Activated CD4-positive, alpha-beta T cell treated with anti-CD3 and anti-CD28 coated beads for 4 hours (primary cell): ENCODE measurements at places on chromosomes 3 and 15.
A peak's percentile ranks its signal among the peaks of the same experiment; 100 is the strongest.

DNA sequence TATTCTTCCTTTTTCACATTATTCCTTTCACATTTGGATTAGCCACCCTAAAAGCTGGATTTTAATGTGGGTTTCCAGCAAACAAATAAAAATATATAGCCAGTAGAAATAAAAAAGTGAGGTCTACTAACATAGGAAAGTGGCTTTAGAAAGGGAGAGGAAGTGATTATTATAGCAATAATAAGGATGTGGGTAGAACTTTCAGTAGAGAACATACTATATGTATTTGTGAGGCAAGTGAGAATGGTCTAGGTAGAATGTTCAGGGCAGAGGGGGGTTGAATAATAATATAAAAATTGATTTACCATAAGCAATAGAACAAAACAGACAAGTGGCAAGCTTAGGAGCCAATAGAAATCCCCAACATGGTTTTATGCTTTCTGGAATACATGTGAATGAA lies 88.6 kb downstream of the NR1I2 start:
- DNase-seq: no peak

- no peak for DNase-seq
Observed at GRCh38 chr3:114420072-114420471, 126.2 kb downstream of the TIGIT start.

DNA sequence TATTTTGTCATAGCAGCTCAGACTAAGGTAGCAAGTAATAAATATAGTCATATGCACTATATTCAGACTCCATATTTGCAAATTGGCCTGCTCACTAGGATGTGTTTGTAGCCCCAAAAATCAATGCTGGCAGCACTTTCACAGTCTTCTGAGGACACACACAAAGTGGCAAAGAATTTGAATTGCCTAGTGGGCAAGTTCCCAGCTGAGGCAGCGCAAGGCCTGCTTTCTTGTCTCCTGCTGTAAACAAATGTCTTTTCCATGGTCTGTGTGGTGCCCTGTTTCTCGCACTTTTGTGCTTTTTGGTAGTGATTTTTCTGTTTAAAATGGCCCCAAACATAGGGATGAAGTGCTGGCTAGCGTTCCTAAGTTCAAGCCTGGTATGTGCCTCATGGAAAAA lies 416.0 kb downstream of the OCA2 start:
- no peak for DNase-seq

GRCh38 chr15:69289342-69290146 lies 9.2 kb upstream of the PAQR5 start:
- DNase-seq: no peak

DNA sequence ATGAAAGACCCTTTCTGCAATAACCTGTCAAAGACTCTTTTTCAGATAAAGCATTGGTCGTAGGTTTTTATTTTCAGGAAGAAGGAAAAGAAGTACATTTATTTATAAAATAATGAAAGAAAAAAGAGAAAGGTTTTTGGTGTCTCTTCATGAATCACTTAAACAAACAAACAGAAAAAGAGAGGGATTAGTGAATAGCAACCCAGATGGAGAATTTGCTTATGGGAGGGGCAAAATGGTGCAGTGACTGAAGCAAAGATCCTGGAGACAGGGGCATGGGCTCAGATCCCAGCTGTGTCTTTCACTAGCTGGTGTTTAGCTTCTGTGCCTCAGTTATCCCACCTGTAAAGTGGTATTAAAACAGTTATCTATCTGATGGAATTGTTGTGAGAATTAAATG lies 78.6 kb upstream of the PFN2 start:
- no peak for DNase-seq

- no peak for DNase-seq
Observed at GRCh38 chr3:78732471-78732870, 1035.3 kb downstream of the ROBO1 start.

- DNase-seq: no peak
Observed at GRCh38 chr15:46120713-46121112, 485.9 kb downstream of the SQOR start.

DNA sequence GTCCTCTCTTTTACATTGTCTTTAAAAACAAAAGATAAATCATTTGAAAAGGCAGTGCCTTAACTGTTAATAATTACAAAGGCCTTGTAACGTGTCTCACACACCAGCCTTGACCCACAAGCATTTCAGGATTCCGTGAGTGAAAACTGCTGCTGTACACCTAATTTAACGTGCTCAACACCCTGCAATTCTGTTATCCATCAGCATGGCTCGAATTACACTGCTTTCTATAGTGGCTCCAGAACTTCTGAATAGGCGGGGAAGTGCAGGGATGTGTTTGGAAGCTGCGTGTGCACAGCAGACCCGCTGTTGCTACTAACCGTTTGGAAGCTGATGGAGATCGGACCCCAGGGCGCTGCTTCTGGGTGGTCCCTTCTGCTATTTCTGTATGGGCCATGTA lies 9.9 kb upstream of the ETFA start:
- DNase-seq: no peak

- DNase-seq: no peak
Observed at GRCh38 chr15:98706986-98707385, 58.6 kb downstream of the IGF1R start.

GRCh38 chr3:77014226-77014625 lies 25.7 kb upstream of the ROBO2 start:
- DNase-seq: no peak

DNA sequence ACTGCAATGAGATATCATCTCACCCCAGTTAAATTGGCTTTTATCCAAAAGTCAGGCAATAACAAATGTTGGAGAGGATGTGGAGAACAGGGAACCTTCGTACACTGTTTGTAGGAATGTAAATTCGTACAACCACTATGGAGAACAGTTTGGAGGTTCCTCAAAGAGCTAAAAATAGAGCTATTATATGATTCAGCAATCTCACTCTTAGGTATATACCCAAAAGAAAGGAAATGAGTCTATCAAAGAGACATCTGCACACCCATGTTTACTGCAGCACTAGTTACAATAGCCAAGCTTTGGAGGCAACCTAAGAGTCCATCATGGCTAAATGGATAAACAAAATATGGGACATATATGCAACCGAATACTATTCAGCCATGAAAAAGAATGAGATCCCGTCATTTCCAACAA lies 68.0 kb upstream of the HES1 start:
- DNase-seq: no peak

DNA sequence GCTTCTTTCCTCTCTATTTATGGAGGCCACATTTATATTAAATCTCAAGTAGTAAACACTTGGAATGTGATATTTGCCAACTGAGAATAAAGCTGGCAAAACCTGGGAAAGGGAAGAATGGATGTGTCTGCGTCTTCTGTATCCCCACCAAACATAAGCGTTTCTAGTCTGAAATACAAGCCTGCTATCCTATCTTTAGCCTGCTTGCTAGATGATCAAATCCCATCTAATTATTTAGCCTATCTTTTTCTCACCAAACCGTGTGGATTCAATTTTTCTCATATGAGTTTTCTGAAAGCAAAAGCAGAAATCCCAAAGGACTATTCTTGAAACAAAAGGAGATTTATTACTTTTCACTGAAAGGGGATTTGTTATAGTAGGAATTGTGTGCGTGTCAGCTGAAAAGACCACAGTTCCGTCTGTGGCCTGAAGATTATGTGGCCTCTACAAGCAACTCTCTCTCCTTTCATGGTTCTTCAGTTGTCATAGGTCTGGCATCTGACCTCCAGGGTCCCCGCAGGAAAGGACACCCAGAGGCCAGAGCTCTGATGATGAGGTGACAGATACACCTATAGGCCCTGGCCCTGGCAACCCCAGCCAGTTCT lies 266.0 kb upstream of the MCTP2 start:
- no peak for DNase-seq

DNA sequence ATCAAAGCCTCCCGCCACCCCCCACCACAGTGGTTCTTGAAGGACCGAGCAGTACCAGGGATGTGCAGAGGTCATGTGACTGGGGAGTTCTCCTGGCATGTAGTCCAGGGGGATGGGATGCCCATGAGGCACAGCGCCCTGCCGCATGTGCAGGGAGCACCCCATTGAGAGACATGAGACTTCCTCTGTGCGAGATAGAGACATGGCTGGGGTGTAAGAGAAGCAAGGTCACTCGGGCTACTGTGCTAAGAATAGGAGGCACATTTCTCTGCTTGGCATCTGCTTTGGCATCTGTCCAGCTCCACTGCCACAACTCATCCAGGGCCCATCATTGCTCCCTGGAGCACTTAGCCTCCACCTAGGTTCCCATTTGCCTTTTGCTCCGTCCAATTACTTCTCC lies 2.4 kb upstream of the CYP1A1 start:
- no peak for DNase-seq

- DNase-seq: no peak
Observed at GRCh38 chr3:61520966-61521628, 40.3 kb upstream of the PTPRG start.

DNA sequence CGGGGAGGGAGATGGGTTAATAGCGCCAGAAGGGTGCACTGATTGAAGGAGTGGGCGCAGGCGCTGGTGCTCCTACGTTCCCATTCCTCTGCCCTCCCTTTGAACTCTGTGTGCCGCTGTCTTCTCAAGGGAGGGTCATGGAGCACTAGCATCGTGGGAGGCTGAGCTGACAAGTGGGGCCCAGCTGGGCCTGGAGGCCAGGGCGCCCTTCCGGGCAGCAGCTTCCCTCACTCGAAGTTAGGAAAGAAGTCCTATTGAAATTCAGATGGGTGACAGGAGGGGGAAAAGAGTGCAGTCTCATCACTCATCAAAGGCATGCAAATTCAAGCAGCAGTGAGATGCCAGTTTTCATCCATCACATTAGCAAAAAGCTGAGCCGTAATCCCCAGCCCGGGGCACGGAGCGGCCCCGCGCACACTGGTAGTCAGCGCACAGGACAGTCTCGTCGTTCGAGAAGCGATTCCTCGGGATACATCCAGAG lies 128.2 kb downstream of the LRRK1 start:
- no peak for DNase-seq

DNA sequence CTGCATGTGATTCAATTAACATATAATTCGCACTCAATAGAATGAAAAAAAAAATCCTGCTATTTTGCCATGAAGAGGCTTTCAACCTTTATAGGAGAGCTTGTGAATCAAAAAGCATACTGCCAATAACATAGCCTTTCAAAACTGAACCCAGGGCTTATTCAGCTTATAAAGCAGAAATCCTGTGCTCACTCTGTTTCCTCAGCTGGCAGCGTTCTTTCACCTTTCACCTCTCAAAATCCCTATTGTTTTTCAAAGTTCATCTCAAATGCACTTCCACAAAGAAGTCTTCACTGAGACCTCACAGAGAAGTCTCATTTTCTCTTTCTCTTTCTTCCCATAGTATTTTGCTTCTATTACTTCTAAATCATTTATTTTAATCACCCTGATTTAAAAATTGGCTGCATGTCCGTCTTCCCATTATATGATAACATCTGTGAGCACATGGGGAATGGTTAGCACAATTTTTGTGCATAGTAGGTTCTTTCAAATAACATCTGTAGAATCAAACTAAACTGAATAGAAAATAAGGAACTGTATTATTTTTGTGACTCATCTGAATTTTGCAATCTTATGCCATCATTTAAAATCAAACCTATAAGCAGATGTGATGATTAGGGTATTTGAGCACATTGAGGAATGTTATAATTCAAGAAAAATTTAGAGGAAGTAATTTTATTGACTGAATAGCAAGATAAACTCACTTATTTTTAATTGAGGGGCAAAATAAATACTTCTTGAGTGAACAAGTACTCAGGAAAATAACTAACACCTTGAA lies 373.4 kb downstream of the NLGN1 start:
- no peak for DNase-seq

- peak; percentile 40 for DNase-seq
Observed at GRCh38 chr3:50226888-50227389, 9.1 kb upstream of the GNAI2 start.

- DNase-seq: no peak
Observed at GRCh38 chr3:60131618-60132017, 1081.8 kb upstream of the CFAP20DC start.

DNA sequence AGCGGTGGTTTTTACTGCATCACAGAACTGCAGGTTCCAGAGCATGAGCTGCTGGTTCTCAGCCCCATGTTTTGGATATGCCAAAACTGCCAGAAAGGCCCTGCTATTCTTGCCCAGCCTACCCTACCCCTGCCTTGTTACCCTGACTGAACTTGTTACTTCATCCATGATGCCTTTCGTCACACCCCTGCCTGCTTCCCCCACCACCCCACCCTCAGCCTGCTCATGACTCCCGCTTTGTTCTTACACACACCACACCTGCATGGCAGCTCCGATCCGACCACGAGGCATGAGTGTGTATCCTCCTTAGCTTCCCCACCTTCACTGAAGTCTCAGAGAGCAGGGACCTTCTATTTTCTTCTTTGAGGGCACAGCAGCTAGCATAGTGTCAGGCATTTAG lies 5.1 kb upstream of the TM4SF1 start:
- no peak for DNase-seq

DNA sequence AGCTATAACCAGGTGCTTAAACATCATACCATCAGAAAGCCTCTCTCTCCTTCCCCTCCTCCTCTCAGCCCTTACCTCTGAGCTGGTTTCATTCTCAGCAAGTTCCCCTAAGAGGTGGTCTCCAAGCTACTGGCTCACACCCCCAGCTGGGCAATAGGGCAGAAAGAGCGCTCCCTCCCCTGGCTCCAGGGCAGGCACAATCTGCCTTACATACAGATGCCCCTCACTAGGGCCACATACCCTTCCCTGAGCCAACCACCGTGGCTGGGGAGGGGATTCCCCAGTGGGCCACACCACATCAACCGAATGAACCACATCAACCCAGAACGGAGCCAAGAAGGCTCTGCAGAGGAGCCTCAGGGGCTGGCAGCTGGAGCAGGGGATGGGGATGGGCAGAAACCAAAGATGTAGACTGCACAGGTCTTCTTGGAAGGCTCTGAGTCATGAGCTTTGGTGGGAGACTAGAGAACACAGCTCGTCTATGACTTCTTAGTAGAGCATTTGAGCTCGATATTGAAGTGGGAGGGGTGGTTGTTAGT lies 4.6 kb upstream of the FBLN2 start:
- peak; percentile 32 for DNase-seq

DNA sequence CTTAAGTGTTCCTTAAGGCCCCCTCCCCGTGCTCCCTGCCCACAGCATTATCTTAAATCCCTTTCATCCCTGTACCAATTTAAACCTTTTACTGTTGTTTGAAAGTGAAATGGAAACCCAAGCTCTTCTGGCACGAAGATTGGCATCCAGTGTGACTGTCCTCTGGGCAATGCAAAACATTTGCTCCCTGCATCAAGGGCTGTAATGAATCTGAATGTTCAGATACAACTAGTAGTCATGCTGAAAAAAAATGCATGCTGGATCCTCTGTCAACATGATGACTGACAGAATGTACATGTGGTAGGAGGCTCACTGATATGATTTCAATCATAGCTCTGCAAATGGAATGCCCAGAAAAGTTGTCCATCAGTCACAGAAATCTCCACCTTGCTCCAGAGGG lies 8.1 kb upstream of the CDIN1 start:
- no peak for DNase-seq

- no peak for DNase-seq
Observed at GRCh38 chr3:136932978-136933772, 24.6 kb upstream of the IL20RB start.

GRCh38 chr3:41338276-41338675 lies 139.0 kb downstream of the CTNNB1 start:
- no peak for DNase-seq
